ENCODE measurements at places on chromosomes 6 and 20. TPM values are rescaled to one million over a fixed set of nuclear protein-coding genes. Genes with fewer than 3 reads are reported as not detected.

KIAA1755 gene
- 5.6 TPM for total RNA-seq

WFDC2 gene
- total RNA-seq: not detected

MMUT gene
- 18.9 TPM for total RNA-seq

GPLD1 gene
- 11.0 TPM for total RNA-seq

MUC21 gene
- not detected for total RNA-seq

OR2B6 gene
- not detected for total RNA-seq

CDSN gene
- total RNA-seq: not detected

MTFR2 gene
- total RNA-seq: 0.87 TPM

ENPP4 gene
- total RNA-seq: 21.1 TPM

NNAT gene
- 27.3 TPM for total RNA-seq

CGAS gene
- total RNA-seq: 6.0 TPM

C2 gene
- total RNA-seq: 60.8 TPM

CDKN1A gene
- total RNA-seq: 245 TPM

RBM24 gene
- total RNA-seq: 1.3 TPM

FLRT3 gene
- 0.06 TPM for total RNA-seq

CDH26 gene
- 1.5 TPM for total RNA-seq

ANKRD66 gene
- total RNA-seq: not detected

NKAPL gene
- 3.1 TPM for total RNA-seq

FILIP1 gene
- 8.1 TPM for total RNA-seq

C6orf141 gene
- total RNA-seq: 3.9 TPM

TRIM40 gene
- not detected for total RNA-seq

All from mesenteric fat pad (tissue), 1 donor.